Pancreas (tissue), 10 donors: ENCODE measurements at places on chromosomes 13 and 19.

DNA sequence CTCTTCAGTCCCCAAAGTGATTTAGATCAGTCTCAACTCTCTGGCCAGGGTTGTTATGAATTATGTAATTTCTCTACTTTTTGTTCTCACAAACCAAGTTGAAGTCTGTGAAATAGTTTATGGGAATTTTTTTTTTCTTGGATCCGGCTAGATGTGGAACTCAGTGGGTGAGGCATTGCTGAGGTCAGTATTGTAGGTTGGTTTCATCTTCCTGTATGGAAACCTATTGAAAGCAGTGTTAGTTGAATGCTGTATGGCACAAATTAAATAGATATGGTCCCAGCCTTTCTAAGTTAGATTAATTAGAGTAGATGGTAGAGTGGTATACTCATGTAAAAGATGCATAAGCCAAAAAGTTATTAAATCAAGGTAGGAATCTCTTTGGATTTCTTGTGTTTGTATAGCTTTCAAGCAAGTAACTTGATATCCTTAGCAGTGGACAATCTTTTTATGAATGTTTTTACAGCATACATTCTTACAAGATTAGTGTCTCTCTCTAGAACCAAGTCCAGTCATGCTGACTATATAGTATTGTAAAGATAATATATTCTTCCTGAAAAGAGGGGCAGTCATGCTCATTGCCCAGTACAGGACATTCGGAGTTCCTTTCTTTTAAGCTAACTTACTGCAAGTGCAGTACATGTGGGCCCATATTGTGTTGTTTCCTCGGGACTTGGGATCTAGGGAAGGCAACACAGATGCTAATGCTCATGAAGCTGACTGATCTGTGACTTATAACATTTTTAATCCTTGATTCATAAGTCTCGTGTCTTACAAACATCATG, 2541.1 kb downstream of the PCDH9 start:
- no peak for DNase-seq

DNA sequence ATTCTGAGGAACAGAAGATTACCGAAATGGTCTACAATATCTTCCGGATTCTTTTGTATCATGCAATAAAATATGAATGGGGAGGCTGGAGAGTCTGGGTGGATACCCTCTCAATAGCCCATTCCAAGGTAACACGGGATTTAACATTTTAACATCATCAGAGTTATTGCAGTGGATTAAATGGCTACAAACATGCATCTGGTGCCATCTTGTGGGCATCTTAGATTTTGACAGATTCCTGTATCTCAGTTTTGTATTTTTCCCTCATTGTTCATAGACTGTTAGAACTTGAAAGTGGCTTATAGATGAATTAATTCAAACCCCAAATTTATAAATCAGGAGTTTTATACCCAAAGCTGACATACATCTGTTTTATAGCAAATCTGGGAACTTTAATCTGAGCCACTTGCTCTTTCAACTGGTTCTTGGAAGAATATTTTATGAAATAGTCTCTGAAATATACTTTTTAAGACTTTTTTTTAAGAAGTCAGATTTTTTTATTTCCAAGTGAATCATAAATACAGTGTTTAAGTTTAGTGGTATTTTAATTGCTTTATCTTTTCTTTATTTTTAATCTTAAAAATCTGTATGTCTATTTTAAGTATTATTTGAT, 215.2 kb downstream of the NBEA start:
- no peak for DNase-seq

GRCh38 chr13:25762795-25763377, 288.9 kb downstream of the SHISA2 start:
- DNase-seq, result no peak

GRCh38 chr13:99564386-99564785, 63.1 kb downstream of the TM9SF2 start:
- no peak for DNase-seq

- DNase-seq, result no peak
These were observed 65.7 kb downstream of the DACH1 start for GRCh38 chr13:71801165-71801760.

DNA sequence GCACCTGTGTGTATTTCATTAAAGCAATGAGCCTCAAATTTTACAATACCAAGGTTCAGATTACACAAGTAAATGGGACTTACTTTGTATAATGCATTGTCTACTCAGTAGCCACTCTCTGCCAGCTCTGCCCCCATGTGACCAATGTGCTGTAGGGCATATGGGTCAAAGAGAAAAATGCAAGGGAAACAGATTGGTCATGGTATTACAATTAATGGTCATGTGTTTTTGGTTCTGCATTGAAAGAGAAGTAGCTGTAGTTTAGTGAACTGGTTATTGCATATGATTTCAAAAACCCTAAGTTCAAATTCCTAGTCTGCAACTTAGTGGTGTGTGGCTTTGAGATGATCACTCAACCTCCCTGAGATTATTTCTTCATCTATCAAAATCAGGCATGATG, 545.4 kb downstream of the SUCLA2 start:
- no peak for DNase-seq

- DNase-seq, result no peak
These were observed 19.1 kb downstream of the ELL start for GRCh38 chr19:18502638-18503294.

DNA sequence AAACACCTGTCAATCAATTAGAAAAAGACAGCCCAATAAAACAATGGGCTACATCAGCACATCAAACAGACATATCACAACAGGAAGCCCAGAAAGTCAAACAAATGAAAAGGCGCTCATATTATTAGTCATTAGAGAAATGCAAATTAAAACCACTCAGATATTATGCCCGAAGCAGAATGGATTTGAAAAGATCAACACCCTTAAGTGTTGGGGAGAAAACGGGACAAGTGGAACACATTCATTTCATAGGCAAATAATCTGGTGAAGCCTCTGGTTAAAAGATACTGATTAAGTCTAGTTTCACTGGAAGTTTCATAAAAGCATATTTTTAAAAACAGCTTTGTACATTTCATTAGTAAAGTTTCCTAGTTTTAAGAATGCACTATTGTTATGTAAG, 17.4 kb downstream of the NLRP9 start:
- no peak for DNase-seq

DNA sequence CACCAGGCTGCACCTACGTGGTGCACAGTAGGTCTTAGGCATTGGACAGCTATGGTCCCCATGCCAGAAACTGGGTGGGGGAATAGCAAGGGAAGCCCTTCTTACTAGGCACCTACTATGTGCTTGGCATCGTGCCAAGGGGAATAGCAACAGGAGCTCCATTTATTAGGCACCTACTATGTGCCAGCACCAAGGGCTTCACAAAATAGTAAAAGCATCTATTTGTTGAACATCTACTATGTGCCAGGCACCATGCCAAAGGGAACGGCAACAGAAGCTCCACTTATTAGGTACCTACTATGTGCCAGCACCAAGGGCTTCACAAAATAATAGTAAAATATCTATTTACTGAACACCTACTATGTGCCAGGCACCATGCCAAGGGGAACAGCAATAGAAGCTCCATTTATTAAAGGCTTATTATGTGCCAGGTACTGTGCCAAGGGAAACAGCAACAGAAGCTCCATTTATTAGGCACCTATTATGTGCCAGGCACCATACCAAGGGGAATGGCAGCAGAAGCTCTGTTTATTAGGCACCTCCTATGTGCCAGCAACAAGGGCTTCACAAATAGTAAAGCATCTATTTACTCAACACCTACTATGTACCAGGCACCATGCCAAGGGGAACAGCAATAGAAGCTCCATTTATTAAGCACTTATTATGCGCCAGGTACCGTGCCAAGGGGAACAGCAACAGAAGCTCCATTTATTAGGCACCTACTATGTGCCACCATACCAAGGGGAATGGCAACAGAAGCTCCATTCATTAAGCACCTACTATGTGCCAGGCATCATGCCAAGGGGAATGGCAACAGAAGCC, 108.5 kb downstream of the PTPRS start:
- DNase-seq, result no peak

GRCh38 chr13:100976993-100977392, 302.4 kb upstream of the TMTC4 start:
- no peak for DNase-seq

DNA sequence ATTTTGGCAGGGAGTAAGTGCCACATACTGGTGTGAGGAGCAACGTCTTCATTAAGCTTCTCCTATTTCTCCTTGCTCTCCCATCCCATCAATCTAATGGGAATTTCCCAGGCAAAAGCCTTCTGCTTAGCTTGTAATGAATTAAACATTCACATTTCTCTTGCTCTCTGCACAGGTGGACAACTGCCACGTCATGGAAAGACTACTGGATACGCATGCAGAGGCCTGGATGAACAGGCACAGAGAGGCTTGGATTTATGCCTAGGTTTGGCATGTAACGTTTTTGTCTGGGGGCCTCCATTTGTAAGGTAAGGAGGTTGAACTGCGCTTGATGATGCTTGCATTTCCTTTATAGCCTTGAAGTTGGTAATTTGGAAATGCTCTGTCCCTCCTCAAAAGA, 374.8 kb downstream of the KLF12 start:
- DNase-seq, result no peak

GRCh38 chr19:46551164-46551563, 50.0 kb upstream of the CALM3 start:
- DNase-seq, result no peak

DNA sequence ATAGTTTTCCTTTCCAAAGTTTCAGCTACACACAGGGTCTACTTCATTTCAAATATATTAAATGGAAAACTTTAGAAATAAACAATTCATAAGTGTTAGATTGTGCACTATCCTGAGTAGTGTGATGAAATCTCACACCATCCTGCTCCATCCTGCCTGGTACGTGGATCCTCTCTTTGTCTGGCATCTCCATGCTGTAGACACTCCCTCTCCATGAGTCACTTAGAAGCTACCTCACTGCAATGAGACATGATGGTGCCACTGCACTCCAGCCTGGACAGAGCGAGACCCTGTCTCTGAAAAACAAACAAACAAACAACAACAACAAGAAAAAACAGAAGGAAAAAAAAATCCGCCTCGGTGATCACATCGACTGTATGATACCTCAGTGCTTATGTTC, 191.8 kb downstream of the PCCA start:
- DNase-seq, result no peak

- DNase-seq, result peak; percentile 25
These were observed 2.0 kb downstream of the CIC start for GRCh38 chr19:42271045-42271419.

- peak; percentile 75 for DNase-seq
These were observed 10.9 kb downstream of the POLR2E start for GRCh38 chr19:1084024-1084868.

DNA sequence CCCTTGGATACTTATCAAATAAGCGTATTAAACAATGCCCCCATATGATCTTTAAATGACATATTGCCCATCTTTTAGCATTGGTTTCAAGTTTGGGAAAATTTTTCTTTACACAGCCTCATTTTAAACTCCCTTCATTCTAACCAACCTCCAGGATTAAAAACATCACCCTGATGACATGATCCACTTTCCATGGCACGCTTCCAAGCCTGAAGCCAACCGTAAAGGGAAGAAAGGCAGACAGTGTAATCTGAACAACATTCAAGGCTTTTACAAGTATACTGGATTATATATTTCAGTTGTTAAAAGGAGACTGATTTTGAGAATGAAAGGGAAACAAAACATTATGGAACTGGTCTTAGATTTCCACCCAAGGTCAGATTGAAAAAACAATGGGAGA, 1721.9 kb downstream of the OLFM4 start:
- DNase-seq, result peak; percentile 54

- DNase-seq, result no peak
These were observed 18.1 kb downstream of the CLEC4M start for GRCh38 chr19:7781157-7781556.

GRCh38 chr19:10797078-10797477, 38.9 kb downstream of the TMED1 start:
- DNase-seq, result no peak

GRCh38 chr13:93872376-93872775, 607.1 kb downstream of the DCT start:
- DNase-seq, result no peak

GRCh38 chr13:70841240-70842061, 733.2 kb upstream of the KLHL1 start:
- no peak for DNase-seq

- DNase-seq, result no peak
These were observed 36.3 kb upstream of the RNF113B start for GRCh38 chr13:98213354-98213753.

- no peak for DNase-seq
These were observed 414.5 kb downstream of the NDFIP2 start for GRCh38 chr13:79895416-79895815.

GRCh38 chr13:106369858-106370257, 165.6 kb downstream of the EFNB2 start:
- no peak for DNase-seq

- DNase-seq, result no peak
These were observed 60.7 kb downstream of the ATP11A start for GRCh38 chr13:112750570-112750969.

- no peak for DNase-seq
These were observed 5.4 kb upstream of the RASAL3 start for GRCh38 chr19:15469513-15470297.

- DNase-seq, result no peak
These were observed 168.0 kb downstream of the PCDH9 start for GRCh38 chr13:67062160-67062559.

- no peak for DNase-seq
These were observed 8.2 kb downstream of the BCKDHA start for GRCh38 chr19:41405776-41406175.

DNA sequence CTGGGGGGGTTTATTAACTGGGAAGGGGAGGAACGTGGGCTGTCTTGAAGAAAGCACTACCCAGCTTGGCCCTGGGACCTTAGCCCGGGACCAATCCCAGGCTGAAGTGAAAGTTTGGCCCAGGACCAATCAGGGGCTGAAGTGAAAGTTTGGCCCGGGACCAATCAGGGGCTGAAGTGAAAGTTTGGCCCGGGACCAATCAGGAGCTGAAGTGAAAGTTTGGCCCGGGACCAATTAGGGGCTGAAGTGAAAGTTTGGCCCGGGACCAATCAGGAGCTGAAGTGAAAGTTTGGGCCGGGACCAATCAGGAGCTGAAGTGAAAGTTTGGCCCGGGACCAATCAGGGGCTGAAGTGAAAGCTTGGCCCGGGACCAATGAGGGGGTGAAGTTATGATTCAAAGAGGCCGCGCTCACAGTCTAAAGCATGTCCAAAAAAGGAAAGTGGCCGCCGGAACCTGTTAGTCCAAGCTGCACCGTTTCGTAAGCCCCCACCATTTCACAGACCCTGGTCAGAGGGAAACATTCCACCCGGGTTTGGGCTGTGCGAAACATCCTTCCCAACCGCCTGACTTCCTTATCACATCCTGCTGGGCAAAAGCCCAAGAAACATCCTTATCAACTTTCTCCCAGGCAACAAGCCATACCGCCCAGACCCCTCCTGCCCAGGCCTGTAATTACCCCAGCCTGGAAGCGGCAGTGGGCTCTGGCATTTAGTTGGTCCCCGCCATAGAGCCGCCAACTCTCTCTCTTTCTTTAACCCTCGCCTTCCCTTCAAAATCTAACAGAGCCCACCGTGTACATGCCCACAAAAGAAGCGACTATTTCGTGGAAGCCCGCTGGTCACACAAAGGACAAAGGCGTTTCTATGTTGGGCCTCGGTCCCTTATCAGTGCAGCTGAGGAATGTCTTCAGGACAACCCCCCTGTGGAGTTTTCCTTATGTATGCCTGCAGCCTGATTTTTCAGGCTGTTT, 1.1 kb downstream of the ZNF850 start:
- no peak for DNase-seq
